ENCODE measurements at places on chromosomes 11 and 22. TPM values are rescaled to one million over a fixed set of nuclear protein-coding genes. Genes with fewer than 3 reads are reported as not detected.

CCDC188 gene
- 0.84 TPM for polyA plus RNA-seq

CTSW gene
- 0.48 TPM for polyA plus RNA-seq

CCDC87 gene
- polyA plus RNA-seq: 0.15 TPM

KIF18A gene
- 5.0 TPM for polyA plus RNA-seq

- no peak for DNase-seq
Measured at GRCh38 chr11:36044636-36045035, 100.8 kb downstream of the LDLRAD3 start.

DNA sequence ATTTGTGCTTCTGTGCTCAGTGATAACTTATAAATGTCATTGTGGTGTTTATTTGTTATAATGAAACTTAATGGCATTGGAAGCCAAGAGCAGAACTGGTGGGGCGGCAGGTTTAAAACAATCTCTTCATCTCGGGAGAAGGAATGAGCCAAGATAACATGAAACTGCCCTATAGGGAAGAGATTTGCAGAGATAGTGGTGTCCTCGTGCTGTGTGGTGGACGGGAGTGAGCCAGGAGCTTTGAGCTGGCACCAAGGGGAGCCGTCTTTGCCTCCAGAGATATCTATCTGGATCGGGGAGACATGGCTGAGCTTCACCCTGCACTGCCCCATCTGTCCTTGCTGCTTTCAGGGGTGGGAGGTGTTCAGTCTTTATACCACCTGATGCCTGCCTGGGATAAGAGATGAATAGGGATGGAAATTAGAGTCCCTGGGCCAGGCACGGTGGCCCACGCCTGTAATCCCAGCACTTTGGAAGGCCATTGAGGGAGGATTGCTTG lies 189.6 kb downstream of the ST3GAL4 start:
- DNase-seq: no peak

DNA sequence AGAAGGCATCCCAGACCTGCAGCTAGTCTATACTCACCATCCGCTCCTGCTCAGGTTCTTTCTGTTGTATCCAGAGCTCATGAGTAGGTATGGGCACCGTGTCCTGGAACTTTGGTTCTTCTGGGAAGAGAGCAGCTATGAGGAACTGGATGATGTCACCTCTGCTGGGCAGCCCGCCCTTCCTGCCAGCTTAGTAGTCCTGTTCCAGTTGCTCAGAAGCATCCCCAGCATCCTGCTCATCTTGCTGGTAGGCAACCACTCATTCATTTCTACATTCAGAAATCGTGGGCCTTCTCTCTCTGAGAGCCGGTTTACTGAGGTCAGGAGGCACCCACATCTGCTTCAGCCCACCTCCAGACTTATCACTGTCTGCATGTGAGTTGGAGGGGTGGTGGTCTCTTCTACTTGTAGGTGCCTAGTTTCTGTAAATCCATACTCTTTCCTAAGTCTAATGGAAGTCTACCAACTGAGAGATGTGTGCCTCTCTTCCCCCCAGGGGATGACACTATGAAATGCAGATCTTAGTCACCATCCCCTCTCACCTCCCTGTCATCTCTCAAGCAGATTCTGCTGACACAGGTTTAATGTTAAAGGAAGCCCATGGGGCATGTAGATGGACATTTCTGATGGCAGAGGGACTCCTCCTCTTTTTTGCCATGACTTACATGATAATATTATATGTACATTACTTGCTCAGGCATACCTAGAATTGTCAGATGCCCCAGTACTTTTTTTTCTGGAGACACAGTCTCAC lies 29.6 kb upstream of the CCDC134 start:
- DNase-seq: no peak

DNA sequence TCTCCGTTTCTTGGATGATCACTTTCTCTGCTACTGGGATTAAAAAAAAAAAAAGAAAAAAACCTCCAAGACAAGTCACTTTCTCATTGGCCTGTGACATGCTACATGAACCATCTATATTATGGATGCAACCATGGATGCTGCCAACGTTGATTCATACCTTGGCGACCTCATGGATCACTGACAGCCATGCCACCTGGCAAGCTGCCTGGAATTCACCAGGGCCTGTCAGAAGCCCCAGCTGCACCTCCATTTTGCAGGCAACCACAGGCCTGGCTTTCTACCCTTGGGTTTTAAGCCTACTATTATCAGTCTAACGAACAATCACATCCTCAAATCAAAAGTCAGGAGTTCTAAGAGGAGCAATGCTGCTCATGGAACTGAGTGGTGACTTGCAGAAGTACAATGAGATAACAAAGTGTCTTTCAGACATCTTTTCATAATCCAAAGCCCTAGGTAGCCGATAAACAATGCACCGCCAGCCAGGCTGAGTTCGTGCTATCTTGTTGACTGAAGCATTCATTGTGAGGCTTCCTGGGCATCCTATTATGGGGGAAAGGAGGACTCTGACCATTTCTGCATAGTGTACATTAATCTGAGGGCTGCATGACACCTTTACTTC lies 48.0 kb upstream of the CADM1 start:
- no peak for DNase-seq

DNA sequence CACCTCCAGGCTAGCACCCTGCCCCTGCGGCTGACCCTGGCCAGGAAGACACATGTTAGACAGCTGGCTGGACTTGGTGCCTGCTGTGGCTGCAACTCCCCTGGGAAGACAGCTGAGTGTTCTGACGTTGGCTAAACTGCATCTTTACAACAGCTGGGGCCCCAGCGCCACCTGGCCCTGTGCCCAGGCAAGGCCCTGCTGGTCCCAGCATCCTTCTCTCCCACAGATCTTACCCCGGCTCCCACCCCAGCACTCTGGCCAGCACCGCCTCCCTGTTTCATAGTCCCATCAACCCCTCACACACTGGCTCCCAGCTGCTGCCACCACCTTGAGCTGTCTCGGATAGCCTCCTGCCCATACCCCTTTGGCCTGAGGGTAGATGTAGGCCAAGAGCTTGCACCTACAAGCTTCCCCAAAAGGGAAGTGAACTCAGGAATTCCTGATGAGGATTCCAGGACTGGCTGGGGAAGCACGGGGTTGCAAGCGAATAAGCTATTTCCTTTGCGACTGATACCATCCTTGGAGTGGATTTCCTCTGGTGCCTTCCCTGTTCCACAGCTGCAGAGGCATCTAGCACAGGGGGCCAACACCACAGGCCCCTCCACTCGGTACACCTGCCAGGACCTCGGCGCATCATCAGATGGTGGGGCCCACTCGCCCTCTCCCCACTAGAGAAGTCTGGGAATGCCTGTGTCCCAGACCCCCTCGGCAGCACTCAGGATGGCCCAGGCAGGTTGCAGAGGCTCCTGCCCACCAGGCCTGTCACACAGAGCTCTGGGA lies 28.5 kb downstream of the RSPH14 start:
- peak; percentile 88 for DNase-seq

DNA sequence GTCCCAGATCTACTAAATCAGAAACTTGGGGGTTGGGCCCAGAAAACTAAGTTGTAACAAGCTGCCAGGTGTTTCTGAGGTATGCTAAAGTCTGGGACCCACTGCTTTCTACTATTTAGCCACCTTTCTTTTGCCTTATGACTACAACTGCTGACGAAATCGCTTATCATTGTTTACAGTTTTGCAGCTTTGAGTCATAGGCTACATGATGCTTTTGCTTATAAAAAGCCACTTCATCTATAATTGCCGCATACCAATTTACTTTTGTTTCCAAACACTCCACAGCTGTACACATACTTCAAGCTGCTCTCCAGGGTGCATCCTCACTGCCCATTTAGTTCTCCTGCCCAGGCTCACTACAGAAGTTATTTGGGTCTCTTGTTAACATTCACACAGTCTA lies 144.7 kb downstream of the ENTHD1 start:
- DNase-seq: no peak

GRCh38 chr11:115080923-115081680 lies 402.8 kb downstream of the NXPE2 start:
- DNase-seq: no peak

GRCh38 chr11:93123351-93123898 lies 74.4 kb downstream of the SLC36A4 start:
- peak; percentile 76 for DNase-seq

- no peak for DNase-seq
Measured at GRCh38 chr11:93323747-93324146, 6.8 kb upstream of the DEUP1 start.
